ENCODE measurements at places on chromosomes 5 and 9.

- DNase-seq, result peak; percentile 33
Observed at GRCh38 chr5:80408484-80409366, 861 bp downstream of the ZFYVE16 start.

DNA sequence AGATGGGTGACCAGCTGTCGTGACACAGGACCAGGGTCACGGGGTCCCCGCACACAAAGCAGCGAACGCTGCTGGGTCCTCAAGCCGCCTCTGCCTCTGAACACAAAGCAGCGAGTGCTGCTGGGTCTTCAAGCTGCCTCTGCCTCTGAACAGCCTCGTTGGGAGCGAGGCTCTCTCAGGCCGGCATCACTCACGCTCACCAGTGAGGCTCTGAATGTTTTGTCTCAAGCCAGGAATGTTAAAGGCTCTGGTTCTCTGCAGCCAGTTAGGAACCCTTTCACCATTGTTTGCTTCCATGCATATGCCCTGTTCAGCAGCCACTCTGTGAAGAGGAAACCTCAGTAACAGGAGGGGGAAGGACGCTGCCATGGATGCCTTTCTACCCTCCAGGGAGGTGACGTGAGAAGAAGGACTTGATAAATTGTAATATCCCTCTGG, 82.7 kb upstream of the TAF11L2 start:
- no peak for DNase-seq

- DNase-seq, result no peak
Observed at GRCh38 chr9:1051210-1051583, 1.0 kb downstream of the DMRT2 start.

DNA sequence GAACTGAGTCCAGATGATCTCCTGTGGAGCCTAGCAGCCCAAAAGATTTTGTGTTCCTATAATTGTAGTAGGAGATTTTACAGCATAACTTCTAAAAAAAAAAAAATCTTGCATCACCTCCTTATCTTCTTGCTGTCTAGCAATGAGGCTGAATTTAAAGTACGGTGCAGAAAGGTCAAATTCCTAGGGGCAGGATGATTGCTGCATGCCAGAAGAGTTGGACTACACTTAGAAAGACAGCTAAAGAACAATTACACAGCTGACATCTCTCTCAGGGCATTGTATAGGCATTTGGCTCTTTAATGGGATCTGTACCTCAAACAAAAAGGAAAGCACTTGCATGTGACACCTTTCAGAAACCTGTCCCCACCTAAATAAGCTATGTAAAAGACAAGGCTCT, 443.2 kb downstream of the HCN1 start:
- no peak for DNase-seq

DNA sequence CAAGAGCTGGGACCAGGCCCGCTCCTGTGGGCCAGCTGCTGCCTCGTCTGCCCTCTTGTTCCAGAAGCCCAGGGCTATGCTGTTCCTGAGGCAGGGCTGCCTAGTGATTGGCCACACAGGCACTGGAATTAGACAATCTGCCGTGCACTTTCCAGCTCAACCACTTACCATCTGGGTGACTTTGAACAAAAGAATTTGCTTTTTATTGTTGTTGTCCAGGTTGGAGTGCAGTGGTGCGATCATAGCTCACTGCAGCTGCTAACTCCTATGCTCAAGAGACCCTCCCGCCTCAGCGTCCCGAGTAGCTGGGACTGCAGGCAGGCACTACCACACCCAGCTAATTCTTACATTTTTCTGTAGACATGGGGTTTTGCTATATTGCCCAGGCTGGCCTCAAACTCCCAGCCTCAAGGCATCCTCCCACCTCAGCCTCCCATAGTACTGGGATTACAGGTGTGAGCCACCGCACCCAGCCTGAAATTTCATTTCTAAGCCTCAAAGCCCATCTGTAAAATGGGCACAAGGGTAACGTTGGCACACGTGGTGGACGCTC, 1.2 kb upstream of the NEK6 start:
- DNase-seq, result no peak

DNA sequence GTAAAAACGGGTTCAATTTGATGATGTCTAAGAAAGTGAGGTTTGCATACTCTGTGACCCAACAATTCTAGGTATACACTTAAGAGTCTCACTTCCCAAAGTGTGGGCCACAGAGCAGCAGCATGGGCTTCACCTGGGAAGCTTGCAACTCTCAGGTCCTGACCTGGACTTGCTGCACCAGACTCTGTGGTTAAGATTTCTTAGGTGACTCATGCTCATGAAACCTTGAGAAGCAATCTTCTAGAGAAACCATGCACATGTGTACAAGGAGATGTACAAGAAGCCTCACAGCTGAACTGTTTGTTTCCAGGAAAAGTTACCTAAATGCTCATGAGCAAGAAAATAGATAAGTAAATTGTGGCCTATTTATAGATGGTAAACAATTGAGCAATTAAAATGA, 30.0 kb downstream of the DNAJC21 start:
- DNase-seq, result no peak

DNA sequence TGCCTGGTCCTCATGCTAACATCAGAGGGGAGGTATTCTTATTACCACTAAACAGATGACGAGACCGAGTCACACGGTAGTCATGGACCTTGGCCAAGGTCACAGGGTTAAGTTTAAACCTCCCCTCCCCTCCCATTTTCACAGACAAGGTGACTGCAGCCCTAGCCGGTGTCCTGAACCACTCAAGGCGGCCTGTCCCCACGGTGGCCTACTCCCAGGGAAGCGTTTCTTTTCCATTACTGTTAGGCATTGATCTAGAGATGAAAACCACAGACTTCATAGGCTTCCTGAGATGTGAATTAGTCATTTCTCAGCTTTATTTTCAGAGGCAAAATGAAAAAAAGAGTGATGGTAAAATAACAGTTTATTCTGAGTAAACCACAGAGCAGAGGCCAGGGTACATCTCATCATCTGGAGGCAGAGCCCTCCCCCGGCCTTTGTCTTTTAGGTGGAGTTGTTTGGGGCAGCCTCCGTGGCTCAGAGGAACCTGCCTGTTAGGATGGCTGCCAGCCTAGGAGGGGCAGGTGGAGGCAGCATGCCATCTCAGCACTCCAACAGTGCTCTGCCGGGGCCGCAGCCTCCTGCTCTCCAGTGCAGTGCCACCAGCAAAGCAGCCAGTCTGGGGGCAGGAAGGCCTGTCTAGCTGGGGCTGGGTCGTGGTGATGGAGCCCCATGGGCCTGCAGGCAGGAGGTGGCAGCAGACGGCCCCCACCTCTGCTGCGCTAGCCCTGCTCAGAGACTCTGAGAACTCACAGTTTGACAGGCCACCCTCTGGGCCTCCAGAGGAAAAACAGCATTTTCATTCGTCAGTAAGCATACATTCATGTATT, 71.2 kb downstream of the RAPGEF1 start:
- peak; percentile 54 for DNase-seq

GRCh38 chr9:88593537-88594185, 58.7 kb downstream of the NXNL2 start:
- peak; percentile 28 for DNase-seq

GRCh38 chr9:71796100-71796767, 27.9 kb upstream of the CEMIP2 start:
- DNase-seq, result no peak

DNA sequence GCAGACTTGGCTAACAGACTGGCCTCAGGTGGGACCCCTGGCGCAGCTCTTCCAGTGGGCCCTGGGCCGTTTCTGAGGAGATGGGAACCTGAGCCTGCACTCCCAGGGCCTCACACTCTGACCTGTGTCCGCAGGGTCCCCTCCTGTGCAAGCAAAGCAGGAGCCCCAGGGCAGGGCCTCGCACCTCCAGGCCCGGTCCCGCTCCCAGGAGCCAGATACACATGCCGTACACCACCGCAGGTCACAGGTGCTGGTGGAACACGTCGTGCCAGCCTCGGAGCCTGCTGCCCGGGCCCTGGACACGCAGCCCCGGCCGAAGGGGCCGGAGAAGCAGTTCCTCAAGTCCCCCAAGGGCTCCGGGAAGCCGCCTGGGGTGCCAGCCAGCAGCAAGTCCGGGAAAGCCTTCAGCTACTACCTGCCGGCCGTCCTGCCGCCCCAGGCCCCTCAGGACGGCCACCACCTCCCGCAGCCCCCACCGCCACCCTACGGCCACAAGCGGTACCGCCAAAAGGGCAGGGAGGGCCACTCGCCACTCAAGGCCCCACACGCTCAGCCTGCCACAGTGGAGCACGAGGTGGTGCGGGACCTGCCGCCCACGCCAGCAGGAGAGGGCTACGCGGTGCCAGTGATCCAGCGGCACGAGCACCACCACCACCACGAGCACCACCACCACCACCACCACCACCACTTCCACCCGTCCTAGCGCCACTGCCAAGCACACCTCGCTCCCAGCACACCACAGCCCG, 29.2 kb downstream of the NKD2 start:
- no peak for DNase-seq

GRCh38 chr9:132408521-132408920, 1.5 kb upstream of the CFAP77 start:
- no peak for DNase-seq

- DNase-seq, result no peak
Observed at GRCh38 chr9:114477642-114478041, 27.6 kb downstream of the WHRN start.

- no peak for DNase-seq
Observed at GRCh38 chr9:113589890-113590289, 126.4 kb downstream of the RGS3 start.

DNA sequence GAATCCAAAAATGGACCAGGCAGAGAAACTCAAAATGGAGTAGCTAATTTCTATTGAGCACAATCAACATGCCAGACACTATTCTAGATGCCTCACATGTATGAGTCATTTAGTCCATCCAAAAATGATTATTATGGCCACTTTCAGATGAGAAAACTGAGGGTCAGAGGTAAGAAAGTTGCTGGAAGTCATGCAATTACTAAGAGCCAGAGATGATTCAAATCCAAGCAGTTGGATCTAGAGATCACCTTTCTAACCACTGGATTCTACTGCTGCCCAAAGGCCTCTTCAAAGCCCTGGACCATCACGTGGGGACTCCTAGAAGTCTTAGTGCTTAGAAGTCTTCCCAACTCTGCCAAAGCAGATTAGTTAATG, 51.8 kb upstream of the HMHB1 start:
- no peak for DNase-seq

GRCh38 chr5:15510092-15510491, 10.1 kb downstream of the FBXL7 start:
- DNase-seq, result no peak

- DNase-seq, result no peak
Observed at GRCh38 chr9:91945277-91946085, 4.5 kb downstream of the ROR2 start.

GRCh38 chr5:131524431-131524830, 110.6 kb downstream of the RAPGEF6 start:
- no peak for DNase-seq

DNA sequence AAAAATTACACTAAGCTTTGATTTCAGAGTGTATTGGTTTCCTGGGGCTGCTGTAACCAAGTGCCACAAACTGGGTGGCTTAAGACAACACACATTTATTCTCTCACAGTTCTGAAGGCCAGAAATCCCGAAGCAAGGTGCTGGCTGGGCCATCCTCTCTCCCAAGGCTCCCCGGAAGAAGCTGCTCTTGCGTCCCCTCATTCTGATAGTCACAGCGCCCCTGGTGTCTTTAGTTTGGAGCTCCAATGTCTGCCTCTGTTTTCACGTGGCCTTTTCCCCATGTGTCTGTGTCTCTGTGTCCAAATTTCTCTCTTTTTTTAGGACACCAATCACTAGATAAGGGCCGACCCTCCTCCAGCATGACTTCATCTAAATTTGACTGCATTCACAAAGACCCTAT, 56.7 kb downstream of the ROPN1L start:
- DNase-seq, result no peak

- DNase-seq, result no peak
Observed at GRCh38 chr9:102700936-102701335, 294.2 kb upstream of the CYLC2 start.

- DNase-seq, result no peak
Observed at GRCh38 chr9:13648676-13649075, 369.2 kb upstream of the MPDZ start.

DNA sequence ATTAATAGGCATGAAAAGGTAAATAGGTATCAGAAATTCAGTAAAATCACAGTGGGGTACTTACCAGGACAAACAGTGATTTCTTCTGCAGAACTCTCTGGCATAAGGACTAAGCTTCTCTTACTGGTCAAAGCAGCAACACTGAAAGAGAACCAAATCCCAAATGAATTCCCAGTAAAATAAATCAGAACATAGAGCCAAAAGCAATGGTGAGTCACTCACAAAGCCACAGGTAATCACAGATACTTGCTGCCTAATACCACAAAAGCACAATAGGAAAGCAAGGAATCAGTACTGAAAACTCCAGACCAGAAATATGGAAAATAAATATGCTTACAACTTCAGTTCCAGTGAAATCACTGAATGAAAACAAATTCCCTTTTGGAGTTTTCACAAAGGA, 50.7 kb downstream of the UIMC1 start:
- DNase-seq, result no peak

DNA sequence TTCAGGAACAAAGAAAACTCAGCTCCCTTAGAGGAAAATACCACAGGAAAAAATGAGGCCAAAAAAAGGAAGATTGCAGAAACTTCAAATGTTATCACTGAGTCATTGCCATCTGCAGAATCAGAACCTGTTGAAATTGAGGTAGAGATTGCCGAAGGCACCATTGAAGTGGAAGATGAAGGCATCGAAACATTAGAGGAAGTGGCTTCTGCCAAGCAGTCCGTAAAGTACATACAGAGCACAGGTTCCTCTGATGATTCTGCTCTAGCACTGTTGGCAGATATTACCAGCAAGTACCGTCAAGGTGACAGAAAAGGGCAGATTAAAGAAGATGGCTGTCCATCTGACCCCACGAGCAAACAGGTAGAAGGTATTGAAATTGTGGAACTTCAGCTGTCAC, 30.8 kb upstream of the NIM1K start:
- DNase-seq, result no peak

- DNase-seq, result no peak
Observed at GRCh38 chr9:87193925-87194868, 246.9 kb upstream of the GAS1 start.

DNA sequence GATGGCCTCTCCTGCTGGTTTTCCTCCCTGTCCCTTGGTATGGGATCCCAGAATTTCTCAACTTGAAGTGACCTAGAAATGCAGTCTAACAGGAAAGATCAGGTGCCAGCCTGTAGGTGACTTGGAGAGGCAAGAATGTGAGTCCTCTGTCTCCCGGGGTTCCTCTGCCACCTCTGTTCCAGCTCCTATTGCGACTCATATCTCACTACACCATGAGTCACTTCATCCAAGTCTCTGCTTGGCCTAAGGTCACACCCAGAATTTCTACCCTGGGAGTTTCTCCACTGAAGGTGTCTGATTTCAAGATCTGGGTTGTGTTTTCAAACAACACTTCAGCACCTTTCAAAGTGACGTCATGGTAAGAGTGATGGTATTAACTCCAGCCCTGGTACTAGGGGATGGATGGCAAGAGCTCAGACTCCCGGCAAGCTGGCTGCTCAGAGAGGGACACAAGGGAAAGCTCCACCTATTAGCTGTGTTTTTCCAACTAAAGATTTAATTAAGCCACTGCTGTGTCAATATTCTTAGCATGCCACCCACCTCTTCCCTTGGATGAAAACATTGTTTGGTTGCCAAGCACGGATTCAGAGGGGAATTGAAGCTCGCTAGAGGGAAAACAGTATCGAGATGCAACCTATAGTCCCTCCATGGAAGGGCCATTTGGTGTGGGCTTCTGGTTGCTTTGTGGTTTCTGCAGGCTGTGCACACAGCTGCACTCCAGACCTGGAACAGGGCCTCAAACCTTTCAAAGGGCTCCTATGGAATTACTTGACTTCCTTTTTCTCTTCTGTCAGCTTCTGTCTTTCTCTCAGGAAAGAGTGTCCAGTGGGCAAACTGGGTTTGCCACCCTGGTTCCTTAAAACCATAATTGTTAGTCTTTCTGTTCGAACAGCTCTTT, 205.7 kb downstream of the GAS1 start:
- DNase-seq, result no peak
